ENCODE measurements at places on chromosomes 2 and 18. TPM values are rescaled to one million over a fixed set of nuclear protein-coding genes. Genes with fewer than 3 reads are reported as not detected.
A peak's percentile ranks its signal among the peaks of the same experiment; 100 is the strongest.

- no peak overlapping the region for H3K27ac ChIP-seq
- no peak overlapping the region for H3K4me3 ChIP-seq
- H3K4me1 ChIP-seq: no peaks in the 10 kb centered on the region
- peaks cover 3% of the 10 kb centered on the region for H3K27me3 ChIP-seq
Measured at GRCh38 chr18:22093731-22094357, 75.5 kb upstream of the GATA6 start.

DNA sequence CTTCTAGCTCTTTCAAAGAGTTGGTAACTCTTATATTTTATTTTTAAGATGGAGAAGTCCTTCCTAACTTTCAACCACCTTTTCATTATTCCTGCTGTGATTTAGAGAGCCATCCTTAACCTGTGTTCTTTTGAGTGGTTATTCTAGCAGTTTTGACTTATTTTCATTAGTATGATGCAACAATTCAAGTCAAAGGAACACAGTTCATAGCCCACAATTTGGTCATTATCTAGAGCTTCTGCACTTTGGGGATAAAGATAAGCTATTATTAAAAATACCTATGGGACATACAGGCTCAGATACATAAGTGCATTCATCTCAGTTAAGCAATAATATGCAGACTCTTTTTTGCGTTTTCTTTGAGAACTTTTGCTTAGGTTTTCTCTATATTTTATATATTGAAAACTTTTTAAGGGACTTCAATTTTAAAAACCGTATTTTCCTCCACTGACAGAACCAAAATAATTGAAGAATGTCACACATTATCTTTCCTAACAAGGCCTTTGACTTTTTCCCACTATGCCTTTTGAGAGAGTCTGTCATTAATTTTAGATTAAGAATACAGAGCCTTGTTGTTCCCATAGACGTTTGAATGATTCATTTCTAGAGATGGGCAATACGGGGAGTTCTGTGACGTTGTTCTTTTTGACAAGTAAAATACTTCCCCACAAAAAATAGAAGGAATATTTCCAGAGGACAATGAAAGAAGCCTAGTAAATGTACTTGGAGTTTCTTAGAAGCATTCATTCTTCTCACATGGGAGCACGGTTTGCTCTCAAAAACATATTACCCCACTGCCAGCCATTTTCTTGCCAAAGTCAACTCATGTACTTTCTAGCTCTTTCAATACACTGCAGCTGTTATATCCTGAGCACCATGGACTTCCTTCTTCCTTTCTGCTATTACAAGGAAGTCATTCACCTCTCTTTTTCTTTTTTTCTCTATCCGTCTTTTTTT is 42.9 kb upstream of the RASGRP3 start:
- no peak overlapping the region for H3K27ac ChIP-seq
- peaks cover 20% of the 10 kb centered on the region for H3K4me1 ChIP-seq
- H3K27me3 ChIP-seq: no peaks in the 10 kb centered on the region
- H3K36me3 ChIP-seq: no peaks in the 10 kb centered on the region

DNA sequence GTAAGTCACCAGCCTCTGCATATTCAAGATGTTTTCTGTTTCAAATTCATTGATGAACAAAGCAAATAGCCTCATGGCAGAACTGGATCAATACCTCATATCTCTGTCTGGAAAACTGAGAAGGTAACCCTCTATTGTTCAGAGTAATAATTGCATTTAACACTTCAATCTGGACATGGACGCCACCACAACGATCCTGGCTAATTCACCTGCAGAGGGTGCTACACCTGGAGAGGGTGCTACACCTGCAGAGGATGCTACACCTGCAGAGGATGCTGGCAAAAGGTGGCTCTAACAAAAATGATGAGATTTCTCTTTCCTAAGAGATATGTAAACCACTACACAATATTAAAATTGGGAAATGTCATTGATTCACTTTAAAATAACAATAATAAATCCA is 183.1 kb upstream of the HNRNPA3 start:
- H3K4me1 ChIP-seq: no peaks in the 10 kb centered on the region
- no peak overlapping the region for H3K4me3 ChIP-seq
- no peaks in the 10 kb centered on the region for H3K36me3 ChIP-seq
- H3K27me3 ChIP-seq: no peaks in the 10 kb centered on the region
- DNase-seq: no peak

The C2orf80 gene
- not detected for total RNA-seq

The SIX2 gene
- total RNA-seq: 14.8 TPM

GRCh38 chr2:205654878-205655605 is 27.3 kb upstream of the NRP2 start:
- no peaks in the 10 kb centered on the region for H3K27me3 ChIP-seq
- H3K36me3 ChIP-seq: no peaks in the 10 kb centered on the region
- H3K4me3 ChIP-seq: no peak overlapping the region
- peak; percentile 91 for DNase-seq
- H3K4me1 ChIP-seq: peaks cover 35% of the 10 kb centered on the region

The RBBP8 gene
- 40.2 TPM for total RNA-seq

The MDH1B gene
- 2.2 TPM for total RNA-seq

GRCh38 chr2:15748736-15749323 is 157.2 kb downstream of the DDX1 start:
- H3K27ac ChIP-seq: no peak overlapping the region
- H3K27me3 ChIP-seq: no peaks in the 10 kb centered on the region
- H3K4me1 ChIP-seq: no peaks in the 10 kb centered on the region
- DNase-seq: no peak
- no peak overlapping the region for H3K4me3 ChIP-seq

The PID1 gene
- 11.8 TPM for total RNA-seq

DNA sequence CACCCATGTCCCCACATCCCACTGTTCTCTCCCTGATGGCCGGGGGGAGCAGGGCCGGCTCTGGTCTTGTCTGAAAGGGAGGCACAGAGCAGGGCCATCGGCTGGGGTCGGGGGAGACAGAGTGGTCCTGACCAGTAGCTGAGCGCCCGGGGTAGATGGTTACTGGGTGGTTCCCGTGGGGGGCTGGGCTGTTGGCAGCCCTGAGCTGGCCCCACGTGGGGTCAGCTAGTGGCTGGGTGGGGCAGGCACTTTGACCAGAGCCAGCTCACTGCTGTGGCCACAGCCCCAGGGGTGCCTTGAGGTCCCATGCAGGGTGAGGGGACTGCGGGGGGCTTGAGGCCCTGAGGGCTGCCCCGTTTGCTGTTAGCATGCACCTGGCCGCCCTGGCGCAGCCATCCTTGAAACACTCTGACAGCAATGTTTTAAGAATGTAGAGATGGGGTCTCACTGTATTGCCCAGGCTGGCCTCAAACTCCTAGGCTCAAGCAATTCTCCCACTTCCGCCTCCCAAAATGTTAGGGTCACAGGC is 12.3 kb upstream of the NEU4 start:
- peak; percentile 62 for DNase-seq
- no peaks in the 10 kb centered on the region for H3K36me3 ChIP-seq
- peaks cover 16% of the 10 kb centered on the region for H3K27me3 ChIP-seq

GRCh38 chr18:38427234-38427633 is 861.6 kb upstream of the CELF4 start:
- no peaks in the 10 kb centered on the region for H3K4me1 ChIP-seq
- no peak overlapping the region for H3K27ac ChIP-seq
- no peaks in the 10 kb centered on the region for H3K36me3 ChIP-seq
- H3K4me3 ChIP-seq: no peak overlapping the region
- no peaks in the 10 kb centered on the region for H3K27me3 ChIP-seq

- no peak for DNase-seq
- H3K36me3 ChIP-seq: peaks cover 14% of the 10 kb centered on the region
- peaks cover 30% of the 10 kb centered on the region for H3K4me1 ChIP-seq
Measured at GRCh38 chr2:96247896-96248295, 17.9 kb downstream of the TMEM127 start.

The G6PC2 gene
- not detected for total RNA-seq

The RFTN2 gene
- 14.5 TPM for total RNA-seq

DNA sequence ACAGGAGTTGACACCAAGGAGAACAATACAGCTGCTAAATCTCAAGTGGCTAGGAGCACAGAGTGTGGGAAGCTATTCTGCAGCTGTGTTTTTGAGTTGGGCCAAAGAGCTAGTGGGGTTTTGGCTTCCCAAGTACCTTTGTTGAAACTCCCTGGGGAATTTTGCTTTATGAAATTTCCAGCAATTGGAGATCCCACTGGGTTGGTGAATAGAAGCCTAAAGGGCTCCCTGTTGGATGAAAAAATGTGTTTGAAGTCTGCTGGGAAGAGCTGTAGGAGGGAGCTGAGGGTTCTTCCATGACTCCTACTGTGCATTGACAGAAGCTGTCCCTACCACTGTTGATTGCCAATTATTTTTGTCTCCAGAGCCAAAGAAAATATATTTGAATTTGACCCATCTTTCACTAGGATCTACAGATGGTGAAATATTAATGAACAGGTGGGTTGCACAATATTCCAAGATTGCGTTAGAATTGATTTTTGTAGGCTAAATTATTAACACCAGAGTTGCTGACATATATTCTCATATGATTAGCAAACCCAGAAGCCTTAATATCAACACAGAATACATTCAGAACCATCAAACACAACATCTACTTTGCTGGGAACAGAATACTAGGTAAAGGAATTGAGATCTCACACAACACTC is 95.4 kb upstream of the CYP1B1 start:
- peaks cover 43% of the 10 kb centered on the region for H3K4me1 ChIP-seq
- DNase-seq: no peak
- no peaks in the 10 kb centered on the region for H3K27me3 ChIP-seq
- no peak overlapping the region for H3K4me3 ChIP-seq

The ZNF521 gene
- total RNA-seq: 27.5 TPM

The NT5C1B gene
- total RNA-seq: not detected

GRCh38 chr2:222709191-222709891 is 37.9 kb downstream of the MOGAT1 start:
- DNase-seq: peak; percentile 88
- peak overlapping the region; percentile 50 for H3K4me3 ChIP-seq
- H3K4me1 ChIP-seq: peaks cover 20% of the 10 kb centered on the region
- no peaks in the 10 kb centered on the region for H3K36me3 ChIP-seq
- H3K27me3 ChIP-seq: no peaks in the 10 kb centered on the region

DNA sequence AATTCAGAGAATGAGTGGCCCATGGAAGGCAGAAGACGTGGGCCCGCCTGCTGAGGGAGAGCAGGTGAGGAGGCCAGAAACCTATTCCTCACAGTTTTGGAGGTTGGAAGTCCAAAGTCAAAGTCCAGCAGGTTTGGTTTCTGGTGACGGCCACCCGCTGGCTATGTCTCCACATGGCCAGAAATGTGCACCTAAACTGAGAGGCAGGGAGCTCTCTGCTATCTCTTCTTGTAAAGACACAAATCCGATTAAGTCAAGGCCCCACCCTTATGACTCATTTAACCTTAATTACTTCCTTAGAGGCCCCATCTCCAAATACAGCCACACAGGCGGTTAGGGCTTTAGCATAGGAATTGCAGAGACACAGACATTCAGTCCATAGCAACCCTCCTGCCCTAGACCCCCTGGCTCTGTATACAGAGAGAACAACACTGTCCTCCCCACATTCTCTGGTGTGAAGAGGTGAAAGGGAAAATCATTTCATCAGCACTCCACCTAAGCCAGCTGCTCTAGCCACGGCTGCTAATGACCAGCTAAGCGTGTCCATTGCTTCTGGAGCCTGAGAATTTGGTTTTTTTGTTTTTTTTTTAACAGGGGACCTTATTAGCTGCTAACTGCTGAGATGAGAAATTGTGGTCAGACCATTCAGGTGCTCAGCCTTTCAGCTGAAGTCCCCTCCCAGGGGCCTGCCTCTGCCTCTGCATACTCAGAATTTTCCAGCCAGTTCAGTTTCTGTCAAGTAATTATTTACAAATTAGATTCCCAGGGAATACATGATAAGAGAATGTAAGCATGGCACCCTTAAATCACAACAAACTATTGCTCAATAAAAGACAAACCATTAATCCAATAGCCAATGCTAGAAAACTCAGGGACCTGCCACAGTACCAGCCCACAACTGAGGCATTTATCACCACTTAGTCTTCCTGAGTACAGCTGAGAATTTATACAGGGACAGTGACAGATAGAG is 368.7 kb upstream of the ID2 start:
- no peak overlapping the region for H3K27ac ChIP-seq
- H3K27me3 ChIP-seq: peaks cover 3% of the 10 kb centered on the region
- H3K4me1 ChIP-seq: no peaks in the 10 kb centered on the region
- DNase-seq: no peak

DNA sequence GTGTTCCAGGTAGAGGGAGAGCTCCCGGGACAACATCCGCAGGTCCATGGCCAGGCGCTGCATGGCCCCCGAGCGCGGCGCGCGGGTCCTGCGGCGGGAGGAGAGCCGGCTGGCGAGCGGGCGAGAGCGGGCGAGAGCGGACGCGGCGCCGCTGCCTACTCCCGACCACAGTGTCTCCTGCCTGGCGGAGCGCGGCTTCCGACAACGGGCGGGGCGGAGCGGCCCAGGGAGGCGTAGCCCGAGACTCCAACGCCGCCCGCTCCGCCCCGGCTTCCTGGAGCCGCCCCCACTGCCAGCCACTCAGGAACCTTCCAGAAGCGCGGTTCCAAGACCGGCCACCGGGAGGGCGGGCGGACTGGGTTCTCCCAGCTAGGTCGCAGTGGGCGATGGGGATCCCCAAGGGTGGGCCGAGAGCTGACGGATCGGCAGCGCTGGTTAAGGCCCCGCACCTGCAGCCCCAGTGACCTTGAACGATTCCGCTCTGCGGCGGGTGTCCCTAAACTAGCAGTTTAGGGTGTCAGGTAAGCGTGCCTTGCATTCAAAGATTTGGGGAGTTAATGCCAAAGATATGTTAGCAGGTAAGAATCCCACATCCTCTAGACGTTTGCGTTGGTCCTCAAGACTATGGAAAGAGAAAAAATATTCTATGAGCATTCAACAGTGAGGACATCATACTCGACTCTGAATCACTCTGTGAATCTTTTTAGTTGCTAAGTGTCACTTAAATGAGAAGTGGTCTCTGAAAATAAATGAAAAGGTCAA is at the start of gene ABHD3:
TSS of gene ABHD3 (minus strand) at position 172 of the 762 bp plus-strand sequence. CDS start at position 63, 109 bp downstream.
- peak within 1 kb of the TSS; percentile 84 for H3K4me3 ChIP-seq
- H3K27ac ChIP-seq: peak within 1 kb of the TSS; percentile 57
- no peaks in the 10 kb centered on the region for H3K36me3 ChIP-seq

- peaks cover 3% of the 10 kb centered on the region for H3K27me3 ChIP-seq
- no peaks in the 10 kb centered on the region for H3K36me3 ChIP-seq
Measured at GRCh38 chr18:12904012-12904516, 20.0 kb upstream of the PTPN2 start.

The PSD4 gene
- total RNA-seq: 1.8 TPM

DNA sequence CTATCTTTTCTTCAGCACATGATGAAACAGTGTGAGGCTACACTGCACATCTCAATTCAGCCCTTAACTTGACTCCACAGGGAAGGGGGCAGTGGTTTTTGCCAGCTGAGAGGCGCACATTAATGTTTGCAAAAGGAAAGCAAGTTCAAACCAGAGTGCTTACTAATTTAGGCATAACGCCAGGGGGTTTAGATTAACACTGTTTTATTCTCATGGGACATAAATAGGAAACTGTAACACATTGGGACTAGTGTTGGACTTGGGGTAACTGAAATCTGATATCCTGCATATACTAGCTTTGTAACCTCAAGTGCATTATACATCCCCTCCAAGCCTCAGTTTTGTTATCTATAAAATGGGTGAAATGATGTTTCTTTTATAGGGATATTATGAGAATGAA is 821.2 kb upstream of the ID2 start:
- H3K4me3 ChIP-seq: no peak overlapping the region
- no peaks in the 10 kb centered on the region for H3K27me3 ChIP-seq
- H3K4me1 ChIP-seq: peaks cover 12% of the 10 kb centered on the region
- peak; percentile 89 for DNase-seq
- no peaks in the 10 kb centered on the region for H3K36me3 ChIP-seq
- no peak overlapping the region for H3K27ac ChIP-seq

The PLCL1 gene
- 3.2 TPM for total RNA-seq

The TCF23 gene
- total RNA-seq: not detected

Data from osteoblast (primary cell).